ENCODE measurements at places on chromosomes 6 and 20.

DNA sequence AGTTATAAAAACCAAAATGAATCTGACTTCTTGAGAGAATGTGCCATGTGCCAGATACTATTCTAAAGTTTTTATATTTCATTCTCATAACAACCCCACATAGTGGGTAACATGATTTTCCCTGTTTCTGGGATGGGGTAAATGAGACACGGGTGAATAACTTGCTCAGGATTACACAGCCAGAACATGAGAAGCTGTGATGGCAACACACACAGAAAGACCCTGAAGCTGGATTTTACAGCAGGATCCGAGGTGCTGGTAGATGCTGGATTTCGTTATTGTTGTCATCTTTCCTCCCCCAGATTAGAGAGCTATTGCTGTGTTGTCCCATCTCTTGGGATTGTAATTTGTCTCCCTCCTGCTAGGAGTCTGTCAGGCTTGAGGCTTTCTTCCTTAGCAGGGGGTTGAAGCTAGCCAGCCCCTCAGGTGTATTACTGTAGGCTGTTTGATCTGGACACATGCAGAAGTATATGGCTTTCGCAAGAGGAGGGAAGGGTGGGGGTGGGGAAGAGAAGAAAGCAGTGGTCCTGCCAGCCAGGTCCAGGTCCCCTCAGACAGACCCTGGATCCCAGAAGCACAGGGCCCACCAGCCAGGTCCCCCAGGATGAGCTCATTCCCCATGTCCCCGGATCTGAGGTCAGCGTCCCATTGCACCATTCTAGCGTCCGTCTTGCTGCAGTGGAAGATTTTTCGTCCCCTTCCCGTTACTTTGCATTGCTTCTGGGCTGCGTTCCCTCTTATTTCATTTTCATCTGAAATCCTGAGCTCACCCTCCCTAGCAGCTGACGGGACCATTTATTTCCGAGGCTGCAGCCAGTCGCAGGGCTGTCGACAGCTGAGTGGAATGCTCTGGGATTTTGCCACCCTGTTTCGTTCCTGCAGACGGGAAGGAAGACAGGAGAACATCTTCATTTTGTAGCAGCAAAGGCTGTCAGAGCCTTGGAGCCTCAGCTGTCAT lies 7.3 kb upstream of the KCNG1 start:
- no peak for DNase-seq

GRCh38 chr6:24743944-24744335 lies 25.0 kb upstream of the C6orf62 start:
- no peak for DNase-seq

GRCh38 chr6:28743271-28743789 lies 180.5 kb downstream of the TRIM27 start:
- no peak for DNase-seq

- DNase-seq, result no peak
Measured at GRCh38 chr6:12232339-12232738, 57.8 kb upstream of the EDN1 start.

DNA sequence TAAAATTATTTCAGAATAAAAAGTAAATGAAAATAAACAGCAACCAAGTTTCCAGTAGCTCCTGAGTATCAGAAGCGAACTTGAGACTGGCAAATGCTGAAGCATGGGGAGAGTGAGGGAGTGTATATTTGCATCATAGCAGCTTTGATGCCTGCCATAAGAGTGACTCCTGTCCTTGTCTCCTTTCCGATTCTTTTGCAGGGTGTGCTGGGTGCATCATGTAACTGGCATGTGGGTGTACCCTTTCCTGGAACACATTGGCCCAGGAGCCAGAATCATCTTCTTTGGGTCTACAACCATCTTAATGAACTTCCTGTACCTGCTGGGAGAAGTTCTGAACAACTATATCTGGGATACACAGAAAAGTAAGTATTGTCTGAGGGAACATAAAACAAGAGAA lies 117.4 kb downstream of the ADAT2 start:
- DNase-seq, result no peak
